ENCODE measurements at places on chromosomes 3 and 15.
A peak's percentile ranks its signal among the peaks of the same experiment; 100 is the strongest.

DNA sequence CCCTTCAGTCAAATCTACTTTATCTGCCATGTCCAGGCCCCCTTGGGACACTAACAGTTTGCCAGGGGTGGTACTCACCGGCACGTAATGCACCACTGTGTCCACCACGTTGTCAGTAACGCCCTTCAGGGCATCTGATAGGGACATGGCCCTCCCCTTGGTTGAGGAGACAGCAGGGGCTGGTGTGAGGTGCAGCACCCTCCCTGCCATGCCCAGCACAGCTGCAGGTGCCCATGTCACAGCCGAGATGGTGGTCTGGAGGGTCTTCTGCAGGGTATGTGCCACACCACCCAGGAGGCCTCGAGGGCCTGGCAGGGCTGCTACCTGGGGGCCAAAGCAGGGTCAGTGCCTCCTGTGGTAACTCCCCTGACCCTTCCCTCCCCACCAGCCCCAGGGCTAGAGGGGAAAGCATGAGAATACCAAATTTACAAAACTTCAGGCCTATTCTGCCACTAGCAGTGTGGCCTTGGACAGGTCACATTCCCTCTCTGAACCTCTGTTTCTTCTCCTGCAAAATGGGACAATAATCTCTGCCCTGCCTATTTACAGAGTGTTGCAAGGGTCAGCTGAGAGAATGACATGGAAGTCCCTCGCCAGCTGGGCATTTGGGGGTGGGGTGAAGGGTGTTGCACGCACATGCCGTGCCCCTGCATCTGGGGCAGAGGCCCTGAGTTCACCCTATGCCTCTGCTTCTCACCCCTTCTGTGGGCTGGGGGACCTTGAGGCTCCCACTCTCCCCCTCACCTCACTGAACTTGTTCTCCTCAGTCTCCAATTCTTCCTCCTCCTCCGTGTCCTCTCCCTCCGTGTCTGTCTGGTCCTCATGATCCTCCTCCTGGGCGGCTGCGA lies 11.8 kb upstream of the KIF7 start:
- DNase-seq, result no peak

- DNase-seq, result peak; percentile 42
These were observed 2.7 kb downstream of the MAP6D1 start for GRCh38 chr3:183822631-183823030.

GRCh38 chr3:194132465-194133286 lies 3.3 kb upstream of the HES1 start:
- no peak for DNase-seq

DNA sequence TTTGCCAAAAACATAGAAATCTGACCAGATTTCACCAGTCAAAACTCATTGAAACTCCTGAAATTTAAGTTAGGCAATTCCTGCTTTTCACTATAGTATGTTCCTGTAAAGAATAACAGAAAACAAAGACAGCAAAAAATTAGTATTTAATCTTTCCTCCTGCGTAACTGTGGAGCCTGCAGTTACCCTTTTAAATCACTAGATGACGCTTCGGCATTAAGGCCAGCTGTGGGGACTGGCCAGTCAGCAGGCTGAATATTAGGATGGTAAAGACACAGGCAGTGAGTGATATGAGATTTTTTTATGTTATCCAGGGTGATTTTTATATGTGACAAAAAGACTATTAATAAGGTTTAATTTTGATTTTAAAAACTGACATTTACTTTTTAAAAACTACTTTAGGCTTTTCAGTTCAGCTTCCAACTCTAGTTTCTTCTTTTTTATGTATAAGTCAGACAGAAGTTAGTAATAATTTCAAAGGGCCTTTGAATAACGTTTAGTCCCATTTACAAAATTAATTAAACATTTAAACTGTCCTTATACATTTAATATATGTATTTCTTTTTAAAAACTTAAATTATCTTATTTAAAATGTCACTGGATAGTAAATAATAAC lies 165.1 kb downstream of the PPM1L start:
- DNase-seq, result no peak

DNA sequence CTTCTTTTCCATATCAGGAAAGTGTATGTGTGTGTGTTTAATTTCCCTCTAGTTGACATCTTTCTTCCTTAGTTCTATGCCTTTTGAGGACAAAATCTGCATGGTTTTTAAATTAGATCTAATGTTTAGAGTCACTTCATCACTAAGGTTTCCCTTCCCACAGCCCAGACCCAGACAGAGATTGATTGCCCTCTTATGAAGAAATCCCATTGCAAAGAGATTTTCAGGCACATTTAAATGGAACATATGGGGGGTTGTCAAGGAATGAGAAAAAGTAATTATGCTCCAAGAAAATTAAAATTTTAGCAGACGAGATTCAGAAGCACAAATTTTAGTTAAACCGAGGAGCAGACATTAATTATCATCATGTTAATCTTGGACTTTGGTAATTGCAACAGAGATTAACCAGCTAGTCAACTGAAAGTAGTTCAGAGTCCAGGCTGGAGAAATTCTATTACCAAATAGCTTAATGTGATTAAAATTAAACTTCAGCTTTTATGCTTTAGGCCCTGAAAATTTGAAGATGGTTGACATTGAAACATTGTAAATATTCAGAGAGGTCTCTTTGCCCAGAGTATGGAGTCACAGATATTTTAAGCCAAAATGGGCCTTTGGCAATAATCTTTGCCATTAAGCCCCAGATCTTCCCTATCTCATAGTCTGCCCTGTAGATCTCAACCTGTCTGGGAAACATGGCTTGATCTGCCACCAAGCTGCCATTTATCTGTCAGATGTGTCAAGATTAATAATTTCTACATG lies 143.4 kb downstream of the TMEM108 start:
- DNase-seq, result no peak

- DNase-seq, result peak; percentile 41
These were observed 19.8 kb downstream of the PCSK6 start for GRCh38 chr15:101469520-101470288.

DNA sequence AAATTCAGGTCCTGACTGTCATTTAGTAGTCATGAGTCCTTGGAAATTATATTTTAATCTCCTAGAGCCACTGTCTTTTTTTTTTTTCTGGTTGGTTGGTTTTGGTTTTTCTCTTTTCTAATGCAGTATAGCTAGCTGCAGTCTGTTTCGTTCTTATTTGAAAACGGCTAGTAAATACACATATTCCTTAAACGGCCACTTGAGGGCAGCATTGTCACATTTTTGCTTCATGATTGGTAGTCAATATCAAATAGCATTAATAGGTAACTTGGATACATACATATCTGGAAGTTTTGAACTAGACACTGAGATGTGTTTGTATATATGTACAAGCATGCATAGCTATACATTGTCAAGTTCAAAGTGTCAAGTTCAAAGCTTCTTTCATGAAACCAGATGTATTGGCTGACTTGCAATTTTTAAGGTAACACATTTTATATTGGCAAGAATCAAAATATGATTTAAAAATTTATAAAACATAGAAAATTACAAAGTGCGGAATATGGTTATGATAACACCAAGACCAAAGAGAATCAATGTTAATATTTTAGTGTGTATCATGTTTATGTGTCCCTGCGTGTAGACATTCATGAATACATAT lies 22.5 kb downstream of the GABRA5 start:
- peak; percentile 71 for DNase-seq

DNA sequence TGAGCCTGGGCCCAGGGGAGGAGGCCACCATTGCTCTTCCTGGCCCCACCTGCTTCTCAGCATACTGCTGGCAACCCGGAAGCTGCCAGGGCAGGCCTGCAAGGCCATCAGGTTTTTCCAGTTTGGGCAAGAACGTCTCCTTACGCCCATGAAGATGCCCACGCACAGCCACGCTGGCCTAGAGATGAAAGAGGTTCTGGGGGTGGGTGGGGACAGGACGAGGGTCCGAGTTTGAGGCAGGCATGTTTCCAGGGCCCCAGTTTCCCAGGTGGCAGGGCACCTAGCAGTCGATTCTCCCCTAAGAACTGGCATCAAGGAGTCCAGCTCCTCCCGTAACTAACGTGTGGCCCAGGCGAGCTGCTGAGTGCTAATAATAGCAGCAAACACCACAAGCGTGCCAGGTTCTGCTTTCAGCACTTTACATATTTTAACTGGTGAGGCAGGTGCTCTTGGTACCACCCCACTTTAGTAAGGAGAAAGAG lies 45.8 kb downstream of the ZNF710 start:
- DNase-seq, result no peak

DNA sequence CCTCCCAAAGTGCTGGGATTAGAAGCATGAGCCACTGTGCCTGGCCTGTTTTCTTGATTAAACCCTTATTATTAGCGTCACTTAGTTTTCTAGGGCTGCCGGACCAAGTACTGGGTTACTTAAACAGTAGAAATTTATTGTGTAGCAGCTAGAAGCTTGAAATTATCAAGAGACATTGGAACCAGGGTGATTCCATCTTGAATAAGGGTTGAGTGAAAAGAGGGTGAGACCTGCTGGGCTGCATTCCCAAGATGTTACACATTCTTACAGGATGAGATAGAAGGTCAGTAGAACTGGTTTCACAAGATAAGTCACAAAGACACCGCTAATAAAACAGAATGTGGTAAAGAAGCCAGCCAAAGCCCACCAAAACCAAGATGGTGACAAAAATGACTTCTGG lies 18.6 kb upstream of the FSTL1 start:
- no peak for DNase-seq

All from activated effector memory CD4-positive, alpha-beta T cell treated with anti-CD3 and anti-CD28 coated beads, Interleukin-2, amount 50 U/mL, for 16 hours (primary cell).